Pericardium fibroblast (primary cell): ENCODE measurements at places on chromosomes 7 and 10. TPM values are rescaled to one million over a fixed set of nuclear protein-coding genes. Genes with fewer than 3 reads are reported as not detected.

The RPEL1 gene
- total RNA-seq = 0.09 and 0.12 TPM in 2 replicates

The PDE6C gene
- not detected in 2 replicates for total RNA-seq

The NUPR2 gene
- total RNA-seq = not detected in 2 replicates

The UPK3BL1 gene
- 20.4 and 22.5 TPM in 2 replicates for total RNA-seq

The INHBA gene
- 2.6 and 12.3 TPM in 2 replicates for total RNA-seq

The SRPK2 gene
- total RNA-seq = 24.8 and 44.0 TPM in 2 replicates

The GDF2 gene
- not detected in 2 replicates for total RNA-seq

The CFAP70 gene
- total RNA-seq = 0.23 and 0.94 TPM in 2 replicates

The TLX1 gene
- not detected in 2 replicates for total RNA-seq

The SFXN3 gene
- total RNA-seq = 54.8 and 58.3 TPM in 2 replicates

The IDI2 gene
- total RNA-seq = not detected in 2 replicates

The TSPAN12 gene
- 0.51 and 5.5 TPM in 2 replicates for total RNA-seq
